NCI-H1694 (cell line): ENCODE measurements at places on chromosomes 6 and 20.

DNA sequence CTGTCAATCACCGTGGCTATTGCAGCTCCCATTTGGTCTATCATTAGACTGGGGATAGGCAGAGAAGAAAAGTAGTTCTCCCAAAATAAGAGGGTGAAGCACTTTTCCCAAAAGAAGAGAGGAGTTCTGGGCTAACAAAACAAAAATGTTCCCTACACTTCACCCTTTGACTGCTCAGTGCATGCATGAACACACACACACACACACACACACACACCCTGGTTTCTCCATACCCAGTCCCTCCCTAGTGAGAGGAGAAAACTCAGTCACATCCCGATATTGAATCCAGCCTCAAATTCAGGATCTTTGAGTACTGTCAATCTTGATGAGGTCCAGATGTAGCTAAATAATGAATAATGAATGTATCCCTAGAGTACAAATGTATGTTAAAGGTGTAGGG, 4.6 kb upstream of the TBPL1 start:
- peak; percentile 1 for DNase-seq

DNA sequence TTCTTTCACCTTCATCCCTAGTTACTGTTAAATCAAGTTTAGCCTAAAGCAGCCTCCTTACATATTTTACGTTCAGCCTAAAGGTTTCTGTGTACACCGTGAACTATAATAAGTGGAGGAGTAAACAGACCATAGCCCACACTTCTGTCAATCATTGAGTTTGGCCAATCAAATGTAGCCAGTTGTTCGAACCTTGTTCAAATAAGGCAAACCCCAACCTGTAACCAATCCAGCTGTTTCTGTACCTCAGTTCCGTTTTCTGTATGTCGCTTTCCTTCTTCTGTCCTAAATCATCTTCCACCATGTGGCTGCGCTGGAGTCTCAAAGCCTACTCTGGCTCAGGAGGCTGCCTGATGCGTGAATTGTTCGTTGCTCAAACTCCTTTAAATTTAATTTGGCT, 1.8 kb upstream of the FBXO30 start:
- DNase-seq: no peak

DNA sequence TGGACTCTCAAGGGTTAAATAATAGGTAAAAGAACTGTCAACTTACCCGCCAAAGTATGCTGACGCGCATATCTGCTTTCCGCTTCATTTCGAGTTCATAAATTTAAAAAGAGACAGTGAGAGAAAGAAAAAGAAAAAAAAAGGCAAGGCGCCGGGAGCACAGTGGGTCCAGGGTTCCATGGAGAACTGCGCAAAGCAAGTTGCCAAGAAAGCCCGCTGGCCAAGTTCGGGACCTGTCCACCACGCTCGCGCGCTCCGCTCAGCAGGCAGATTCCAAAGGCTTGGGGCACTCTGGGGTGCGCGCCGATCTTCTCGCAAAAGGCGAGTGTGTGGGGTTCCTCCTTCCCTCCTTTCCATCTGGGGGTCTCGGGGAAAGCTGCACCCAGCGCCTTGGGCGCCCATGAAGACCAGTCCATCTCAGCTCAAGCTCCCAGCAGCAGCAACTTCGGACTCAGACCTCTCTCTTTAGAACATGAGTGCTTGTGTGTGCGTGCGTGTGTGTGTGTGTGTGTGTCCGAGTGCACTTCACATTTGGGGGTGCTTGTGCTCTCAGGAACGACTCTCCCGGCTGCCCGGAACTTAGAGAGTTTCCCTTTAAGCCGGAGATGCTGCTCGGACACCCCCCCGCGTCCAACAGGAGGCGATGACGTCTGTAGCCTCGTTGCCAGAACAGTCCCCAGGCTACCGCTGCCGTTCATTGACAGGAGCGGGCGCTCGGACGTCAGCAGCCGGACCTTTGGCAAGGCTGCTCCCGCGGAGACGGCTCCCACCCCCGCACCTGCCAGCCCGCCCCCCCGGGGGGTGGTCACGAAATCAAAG, 180.0 kb downstream of the TBXT start:
- DNase-seq: no peak

GRCh38 chr20:54611708-54612412, 136.5 kb downstream of the DOK5 start:
- no peak for DNase-seq

- no peak for DNase-seq
Observed at GRCh38 chr6:108417027-108417426, 122.2 kb downstream of the AFG1L start.

- no peak for DNase-seq
Observed at GRCh38 chr20:44954211-44954610, 6.0 kb downstream of the TOMM34 start.

- no peak for DNase-seq
Observed at GRCh38 chr6:93219447-93219846, 199.9 kb downstream of the EPHA7 start.

DNA sequence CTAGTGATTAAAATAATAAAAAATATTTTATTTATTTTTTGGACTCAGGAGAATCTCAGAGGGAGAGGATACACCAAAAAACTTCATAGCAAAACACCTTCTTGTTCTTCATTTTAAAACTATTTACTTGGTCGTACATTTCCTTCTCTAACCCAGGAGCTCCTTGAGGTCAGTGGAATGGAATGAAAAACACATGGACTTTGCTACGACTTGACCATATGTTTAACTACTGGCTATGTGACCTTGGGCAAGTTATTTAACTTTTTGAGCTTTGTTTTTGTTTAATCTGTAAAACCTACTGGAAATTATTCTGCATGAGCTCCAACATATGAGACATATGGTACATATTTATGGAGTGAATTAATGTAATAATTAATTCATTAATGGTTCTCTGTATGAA, 1005.5 kb upstream of the CITED2 start:
- no peak for DNase-seq

GRCh38 chr6:147654103-147654845, 145.8 kb downstream of the SAMD5 start:
- DNase-seq: no peak

DNA sequence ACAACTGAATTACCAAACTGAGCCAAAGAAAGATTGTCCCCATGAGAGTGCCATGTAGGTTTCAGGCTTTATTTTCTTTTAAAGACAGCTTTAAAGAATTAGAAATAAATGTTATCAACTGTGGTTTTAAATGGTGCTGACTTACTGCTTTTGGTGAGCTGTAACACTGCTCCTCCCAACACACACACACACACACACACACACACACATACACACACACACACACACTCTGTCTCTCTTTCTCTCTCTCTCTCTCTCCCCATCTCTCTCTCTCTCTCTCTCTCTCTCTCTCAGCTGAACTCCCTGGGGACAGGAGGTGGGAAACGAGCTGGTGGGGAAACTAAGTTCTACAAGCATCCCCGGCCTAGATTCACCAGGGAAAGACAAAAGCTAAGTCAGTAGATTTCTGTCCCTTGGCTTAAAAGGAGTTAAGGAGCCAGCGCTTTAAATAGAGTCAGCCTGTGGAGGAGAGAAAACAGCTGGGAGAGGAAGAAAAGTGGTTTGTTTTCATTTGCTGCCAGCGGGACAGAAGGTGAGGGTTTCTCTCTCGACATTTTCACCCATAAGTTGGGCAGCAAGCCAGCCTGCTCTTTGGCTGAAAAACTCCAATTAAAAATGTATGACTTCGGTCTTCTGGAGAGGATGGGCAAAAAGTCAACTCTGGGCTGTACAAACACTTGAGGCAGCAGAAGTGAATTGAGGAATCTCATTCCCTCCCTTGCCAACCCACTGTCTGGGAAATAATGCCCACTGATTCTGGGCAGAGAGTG, 27.4 kb downstream of the CBLN4 start:
- no peak for DNase-seq

- DNase-seq: no peak
Observed at GRCh38 chr6:82032444-82032843, 215.1 kb downstream of the IBTK start.

DNA sequence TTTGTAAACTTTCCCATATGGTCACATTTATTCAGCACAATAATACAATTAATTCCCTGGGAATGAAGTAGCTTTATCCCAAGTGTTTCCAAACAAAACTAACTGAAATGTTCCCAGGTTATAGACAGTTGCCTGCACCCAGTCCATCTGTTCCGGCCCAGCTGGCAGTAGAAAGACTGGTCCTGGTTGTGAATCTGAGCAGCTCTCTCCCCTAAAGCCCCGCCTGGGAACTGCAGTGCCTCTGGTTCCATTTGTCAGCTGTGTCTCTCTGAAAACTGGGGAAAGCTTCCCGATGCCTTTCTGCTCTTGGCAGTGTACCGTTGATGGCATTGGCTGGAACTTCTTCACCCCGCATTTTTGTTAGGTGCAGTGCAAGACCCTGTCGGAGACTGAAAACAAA, 8.7 kb downstream of the MTHFD1L start:
- peak; percentile 76 for DNase-seq

- DNase-seq: no peak
Observed at GRCh38 chr20:7744411-7744810, 195.8 kb downstream of the HAO1 start.

- peak; percentile 12 for DNase-seq
Observed at GRCh38 chr20:653110-653589, at the start of gene SRXN1. Gene SRXN1, minus strand, starts transcription at chr20:653200. Its CDS starts 15 bp downstream, at chr20:653185.

DNA sequence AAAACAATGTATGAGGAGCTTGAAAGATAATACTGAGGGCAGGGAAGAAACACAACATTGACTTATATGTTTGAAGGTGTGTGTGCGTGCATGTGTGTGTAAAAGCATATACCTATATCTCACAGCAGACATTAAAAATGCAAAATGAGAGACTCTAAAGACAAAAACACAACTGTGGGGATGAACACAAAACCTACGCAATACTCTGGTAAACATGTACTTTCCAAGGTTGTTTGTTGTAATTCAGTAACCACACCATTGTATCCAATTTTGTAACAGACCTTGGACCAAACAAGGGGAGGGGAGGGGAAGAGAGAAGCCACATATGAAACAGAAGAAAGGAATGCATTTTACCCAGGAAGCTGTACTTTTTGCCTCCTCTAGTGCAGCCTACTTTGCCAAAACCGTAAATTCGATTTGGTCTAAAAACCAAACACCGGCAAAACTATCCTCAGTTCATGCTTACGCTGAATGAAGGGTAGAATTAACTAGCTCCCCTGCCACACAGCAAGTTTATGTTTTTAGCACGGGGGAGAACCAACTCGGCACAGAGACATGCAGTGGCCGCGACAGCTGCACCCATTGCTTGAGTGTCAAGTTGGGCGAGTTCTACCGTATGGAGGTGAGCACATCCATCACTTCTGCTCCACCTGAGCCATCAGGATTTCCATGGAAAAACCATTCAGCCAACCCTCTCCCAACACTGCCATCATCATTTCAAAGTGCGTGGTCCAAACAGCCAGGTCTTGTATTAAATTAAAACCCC, 50.0 kb downstream of the CNKSR3 start:
- no peak for DNase-seq

- DNase-seq: no peak
Observed at GRCh38 chr6:13495112-13495776, 7.8 kb upstream of the GFOD1 start.

- DNase-seq: no peak
Observed at GRCh38 chr6:69868961-69869360, 2.6 kb downstream of the COL19A1 start.

DNA sequence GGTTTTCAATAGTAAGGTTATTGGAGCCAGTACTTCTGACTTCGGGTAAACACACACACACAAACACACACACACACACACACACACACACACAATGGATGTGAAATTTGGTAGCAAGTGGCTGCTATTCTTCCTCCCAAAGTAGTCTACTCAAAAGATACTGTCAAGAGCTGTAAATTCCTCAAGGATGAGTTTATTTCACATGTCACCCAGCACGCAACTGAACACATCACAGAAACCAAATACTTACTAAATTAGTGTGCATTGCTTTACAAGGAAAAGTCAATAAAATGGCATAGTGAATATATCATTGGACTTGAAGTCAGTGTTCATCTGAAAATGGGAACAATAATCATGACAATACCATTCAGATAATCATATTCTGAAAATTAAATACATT, 32.9 kb downstream of the MMUT start:
- no peak for DNase-seq

DNA sequence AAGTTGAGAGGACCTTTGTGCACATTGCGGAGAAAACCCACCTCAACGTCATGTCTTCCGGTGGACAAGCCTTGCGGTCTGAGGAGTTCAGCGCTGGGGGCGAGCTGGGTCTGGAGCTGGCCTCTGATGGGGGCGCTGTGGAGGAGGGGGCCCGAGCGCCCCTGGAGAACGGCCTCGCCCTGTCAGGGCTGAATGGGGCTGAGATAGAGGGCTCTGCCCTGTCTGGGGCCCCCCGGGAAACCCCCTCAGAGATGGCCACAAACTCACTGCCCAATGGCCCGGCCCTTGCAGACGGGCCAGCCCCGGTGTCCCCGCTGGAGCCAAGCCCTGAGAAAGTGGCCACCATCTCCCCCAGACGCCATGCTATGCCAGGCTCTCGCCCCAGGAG, 14.6 kb upstream of the SLC22A7 start:
- DNase-seq: no peak

- no peak for DNase-seq
Observed at GRCh38 chr6:156862711-156863110, 85.5 kb downstream of the ARID1B start.

- no peak for DNase-seq
Observed at GRCh38 chr6:89392823-89393222, 19.2 kb downstream of the RRAGD start.

DNA sequence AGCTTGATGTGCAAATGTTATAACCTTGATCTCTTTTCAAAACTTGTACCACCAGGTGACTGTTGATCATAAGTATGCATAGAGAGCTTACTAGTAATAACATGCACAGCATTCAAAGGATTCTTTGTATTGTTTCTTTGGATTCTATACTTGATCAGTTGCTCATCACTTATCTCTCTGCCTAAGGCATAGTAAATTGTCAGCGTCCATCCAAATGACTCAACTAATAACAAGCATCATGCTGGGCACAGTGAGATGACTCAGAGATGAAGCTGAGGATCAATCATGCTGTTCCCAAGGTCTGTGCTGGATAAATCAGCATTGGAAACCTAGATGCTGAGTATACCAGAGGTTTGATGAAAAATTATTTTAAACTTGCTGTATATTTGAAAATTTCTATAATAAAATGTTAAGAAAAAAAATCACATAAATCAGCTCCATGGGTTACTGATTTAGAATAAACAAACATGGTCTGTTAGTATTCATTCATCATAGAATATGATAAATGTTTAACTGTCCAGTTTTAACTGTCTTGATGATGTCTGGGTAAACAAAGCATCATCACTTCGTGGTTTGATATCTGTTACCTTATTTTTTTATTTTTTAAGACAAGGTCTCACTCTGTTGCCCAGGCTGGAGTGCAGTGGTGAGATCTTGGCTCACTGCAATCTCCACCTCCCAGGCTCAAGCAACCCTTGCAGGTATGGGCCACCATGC, 45.6 kb upstream of the SGK1 start:
- DNase-seq: no peak

DNA sequence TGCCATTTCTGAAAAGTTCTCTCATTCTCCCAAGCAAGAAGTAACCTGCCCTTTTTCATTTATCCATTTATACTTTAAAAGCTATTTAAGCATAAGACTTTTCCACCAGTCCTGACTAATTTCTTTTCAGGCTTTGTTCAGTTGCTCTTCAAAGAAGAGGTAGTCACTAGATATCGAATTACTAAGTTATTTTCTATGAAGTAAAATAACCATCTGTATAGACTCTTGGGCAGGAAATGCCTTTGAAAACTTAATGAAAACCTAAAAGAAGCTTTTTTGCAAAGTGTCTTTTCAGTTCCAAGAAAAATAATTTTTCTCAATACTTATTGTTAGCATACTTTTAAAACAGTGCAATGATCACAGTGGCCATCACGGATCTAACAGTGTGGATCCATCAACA, 31.3 kb upstream of the LAMP5 start:
- DNase-seq: no peak

- no peak for DNase-seq
Observed at GRCh38 chr20:8424010-8424409, 291.9 kb downstream of the PLCB1 start.

- DNase-seq: no peak
Observed at GRCh38 chr6:52015953-52016352, 71.5 kb downstream of the PKHD1 start.
